ENCODE measurements at places on chromosomes 3 and 15. TPM values are rescaled to one million over a fixed set of nuclear protein-coding genes. Genes with fewer than 3 reads are reported as not detected.
A peak's percentile ranks its signal among the peaks of the same experiment; 100 is the strongest.

Gene H1-8
- 8.6 TPM for polyA plus RNA-seq

GRCh38 chr15:33059184-33059583, 135.3 kb downstream of the FMN1 start:
- no peaks in the 10 kb centered on the region for H3K4me1 ChIP-seq
- no peak overlapping the region for H3K4me3 ChIP-seq
- no peaks in the 10 kb centered on the region for H3K27me3 ChIP-seq
- no peaks in the 10 kb centered on the region for H3K36me3 ChIP-seq
- no peak for DNase-seq

Gene CPA3
- polyA plus RNA-seq, result 4.6 TPM

GRCh38 chr3:181933052-181933618, 221.4 kb downstream of the SOX2 start:
- DNase-seq, result no peak
- no peaks in the 10 kb centered on the region for H3K27me3 ChIP-seq
- no peaks in the 10 kb centered on the region for H3K4me1 ChIP-seq
- H3K27ac ChIP-seq, result no peak overlapping the region
- no peak overlapping the region for H3K4me3 ChIP-seq

Gene ARNT2
- 34.3 TPM for polyA plus RNA-seq

Gene XCR1
- polyA plus RNA-seq, result 0.34 TPM

DNA sequence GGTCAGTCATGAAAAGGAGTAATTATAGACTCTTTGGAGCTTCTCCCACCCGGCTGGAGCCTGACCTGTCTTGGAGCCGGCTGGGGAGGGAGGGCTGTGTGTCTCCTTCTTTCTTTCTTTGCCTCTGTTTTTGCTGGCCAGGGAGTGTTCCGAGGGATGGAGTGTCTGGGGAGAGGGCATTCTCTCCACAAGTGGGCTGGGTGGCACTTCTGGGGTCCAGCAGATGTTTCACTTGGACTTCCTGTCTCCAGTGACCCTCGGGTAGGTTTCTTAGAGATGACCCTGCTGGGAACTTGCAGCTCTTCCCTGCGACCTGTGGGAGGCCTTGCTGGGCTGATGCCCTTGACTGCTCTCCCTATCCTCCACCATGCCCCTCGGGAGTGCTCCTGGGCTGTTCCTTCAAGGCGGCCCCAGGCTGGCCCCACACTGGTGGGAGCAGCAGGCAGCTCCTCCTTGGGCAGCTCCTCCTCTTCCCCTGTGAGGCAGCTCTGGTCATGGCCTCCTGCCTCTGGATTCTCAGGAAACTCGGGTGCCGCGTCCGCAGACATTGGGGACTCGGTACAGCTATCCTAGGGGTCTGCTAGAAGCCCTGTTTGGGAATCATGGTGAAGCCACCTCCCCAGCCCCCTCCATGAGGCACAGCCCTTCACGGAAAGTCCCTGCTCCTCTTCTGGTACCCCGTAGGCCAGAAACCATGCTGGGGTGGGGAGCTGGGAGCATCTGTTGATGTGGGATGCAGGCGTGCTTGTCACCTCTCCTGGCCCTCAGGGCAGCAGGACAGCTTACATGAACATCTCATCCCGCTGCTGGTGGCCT, 44.9 kb downstream of the APBA2 start:
- no peak for DNase-seq
- no peaks in the 10 kb centered on the region for H3K4me1 ChIP-seq
- no peak overlapping the region for H3K4me3 ChIP-seq
- H3K36me3 ChIP-seq, result no peaks in the 10 kb centered on the region
- no peaks in the 10 kb centered on the region for H3K27me3 ChIP-seq

Gene HYAL1
- polyA plus RNA-seq, result 3.7 TPM

DNA sequence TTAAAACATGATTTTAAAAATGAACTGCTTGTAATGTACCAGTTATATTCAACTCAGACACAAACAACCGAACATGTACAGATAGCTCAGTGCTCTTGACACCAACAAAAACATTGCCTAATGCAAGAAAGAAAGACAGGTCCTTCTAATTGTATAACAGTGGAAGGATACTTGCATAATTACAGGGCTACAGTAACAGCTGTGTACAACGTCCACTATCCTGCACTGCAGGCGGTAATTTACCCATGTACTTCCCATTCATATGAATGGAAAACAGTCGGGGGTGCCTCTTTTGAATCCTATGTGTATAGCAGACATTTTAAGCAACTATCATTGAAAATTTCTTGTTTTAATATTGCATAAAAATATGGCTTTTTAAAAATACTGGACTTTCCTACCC, 41.1 kb upstream of the PLSCR5 start:
- no peaks in the 10 kb centered on the region for H3K36me3 ChIP-seq
- no peaks in the 10 kb centered on the region for H3K27me3 ChIP-seq
- peaks cover 3% of the 10 kb centered on the region for H3K4me1 ChIP-seq
- no peak overlapping the region for H3K27ac ChIP-seq
- no peak overlapping the region for H3K4me3 ChIP-seq

DNA sequence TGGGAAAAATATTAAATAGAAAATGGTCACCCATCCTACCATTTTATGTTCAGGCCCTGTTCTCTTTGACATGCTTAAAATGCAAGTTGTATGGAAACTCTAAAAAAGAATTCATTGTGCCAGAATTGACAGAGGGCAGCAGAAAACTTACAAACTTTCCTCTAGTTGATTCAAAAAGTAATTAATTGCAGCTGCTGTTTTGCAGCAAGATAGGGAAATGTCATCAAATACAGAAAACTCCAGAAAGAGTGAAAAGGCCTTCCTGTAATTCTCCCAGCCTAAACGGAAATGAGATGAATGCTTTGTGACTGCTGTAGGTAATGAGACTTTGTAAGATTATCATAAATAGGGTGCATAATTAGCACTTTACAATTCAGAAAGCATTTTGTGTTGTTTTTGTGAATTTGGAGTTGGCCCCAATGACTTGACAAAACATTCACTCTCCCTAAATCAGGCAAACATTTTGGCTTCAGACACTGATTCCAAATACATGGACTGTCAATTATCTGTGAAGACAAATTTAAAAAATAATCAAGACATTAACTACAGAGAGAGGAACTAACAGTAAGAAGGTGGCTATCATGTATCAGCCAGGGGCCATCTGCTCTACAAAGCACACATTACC, 861.8 kb downstream of the SQOR start:
- H3K4me1 ChIP-seq, result no peaks in the 10 kb centered on the region
- no peaks in the 10 kb centered on the region for H3K36me3 ChIP-seq
- DNase-seq, result no peak
- H3K27me3 ChIP-seq, result no peaks in the 10 kb centered on the region
- H3K27ac ChIP-seq, result no peak overlapping the region
- H3K4me3 ChIP-seq, result no peak overlapping the region

Gene BNC1
- 75.4 TPM for polyA plus RNA-seq

GRCh38 chr3:105653868-105654267, 214.9 kb downstream of the CBLB start:
- no peaks in the 10 kb centered on the region for H3K4me1 ChIP-seq
- H3K27me3 ChIP-seq, result no peaks in the 10 kb centered on the region
- no peak overlapping the region for H3K27ac ChIP-seq
- DNase-seq, result no peak
- H3K36me3 ChIP-seq, result no peaks in the 10 kb centered on the region

DNA sequence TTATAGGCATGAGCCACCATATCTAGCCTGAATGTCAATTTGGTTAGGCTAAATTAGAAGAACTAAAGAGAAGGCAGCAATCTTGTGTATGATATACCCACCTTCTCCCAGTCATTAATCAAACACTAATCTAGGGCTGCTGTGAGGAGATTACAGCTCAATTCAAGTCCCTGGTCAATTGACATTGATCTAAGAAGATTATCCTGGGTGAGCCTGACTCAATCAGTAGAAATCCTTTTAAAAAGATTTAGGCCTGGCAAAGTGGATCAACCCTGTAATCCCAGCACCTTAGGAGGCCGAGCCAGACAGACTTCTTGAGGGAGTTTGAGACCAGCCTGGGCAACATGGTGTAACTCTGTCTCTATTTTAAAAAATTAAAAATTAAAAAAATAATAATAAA, 2.5 kb upstream of the DNAH12 start:
- peaks cover 9% of the 10 kb centered on the region for H3K4me1 ChIP-seq
- H3K36me3 ChIP-seq, result no peaks in the 10 kb centered on the region
- DNase-seq, result no peak
- H3K4me3 ChIP-seq, result no peak overlapping the region

Gene DPPA2
- 4.9 TPM for polyA plus RNA-seq

DNA sequence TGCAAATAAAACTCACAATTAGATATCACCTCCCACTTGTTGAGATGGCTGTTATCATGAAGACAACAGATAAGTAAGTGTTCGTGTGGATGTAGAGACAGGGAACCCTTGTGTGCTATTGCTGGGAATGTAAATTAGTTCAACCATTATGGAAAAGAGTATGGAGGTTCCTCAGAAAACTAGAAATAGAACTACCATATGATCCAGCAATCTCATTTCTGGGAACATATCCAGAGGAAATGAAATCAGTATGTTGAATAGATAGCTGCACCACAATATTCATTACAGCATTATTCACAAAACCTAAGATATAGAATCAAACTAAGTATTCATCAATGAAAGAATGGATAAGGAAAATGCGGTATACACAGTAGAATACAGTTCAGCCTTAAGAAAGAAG, 418.7 kb upstream of the CNTN6 start:
- DNase-seq, result no peak
- no peak overlapping the region for H3K27ac ChIP-seq
- H3K36me3 ChIP-seq, result no peaks in the 10 kb centered on the region
- H3K4me1 ChIP-seq, result no peaks in the 10 kb centered on the region
- no peak overlapping the region for H3K4me3 ChIP-seq

GRCh38 chr3:125462722-125463299, 57.2 kb downstream of the SNX4 start:
- H3K36me3 ChIP-seq, result no peaks in the 10 kb centered on the region
- DNase-seq, result no peak
- H3K4me3 ChIP-seq, result no peak overlapping the region
- H3K4me1 ChIP-seq, result peaks cover 17% of the 10 kb centered on the region
- H3K27me3 ChIP-seq, result no peaks in the 10 kb centered on the region
- H3K27ac ChIP-seq, result no peak overlapping the region

DNA sequence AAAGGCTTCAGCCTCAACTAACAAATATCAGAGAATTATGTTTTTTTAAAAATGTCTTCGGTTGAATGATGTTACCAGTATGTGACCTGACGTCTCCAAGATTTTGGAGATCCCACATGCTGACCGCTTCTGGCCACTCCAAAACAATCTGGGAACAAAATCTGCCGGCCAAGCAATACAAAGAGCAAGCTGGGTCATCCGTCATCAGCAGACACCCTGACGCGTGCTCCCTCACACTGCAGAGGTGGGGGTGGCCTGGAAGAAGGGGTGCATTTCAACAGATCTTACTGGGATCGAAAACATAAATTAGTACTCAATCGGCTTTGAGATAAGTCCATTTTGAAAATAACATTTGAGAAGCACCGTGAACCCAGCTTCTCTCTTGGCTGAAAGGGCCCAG, 33.6 kb downstream of the HES1 start:
- H3K27ac ChIP-seq, result no peak overlapping the region
- H3K4me1 ChIP-seq, result peaks cover 8% of the 10 kb centered on the region
- no peaks in the 10 kb centered on the region for H3K27me3 ChIP-seq

- no peak overlapping the region for H3K4me3 ChIP-seq
- no peaks in the 10 kb centered on the region for H3K4me1 ChIP-seq
- H3K27ac ChIP-seq, result no peak overlapping the region
- no peaks in the 10 kb centered on the region for H3K36me3 ChIP-seq
Observed at GRCh38 chr3:30750967-30751366, 143.5 kb downstream of the GADL1 start.

DNA sequence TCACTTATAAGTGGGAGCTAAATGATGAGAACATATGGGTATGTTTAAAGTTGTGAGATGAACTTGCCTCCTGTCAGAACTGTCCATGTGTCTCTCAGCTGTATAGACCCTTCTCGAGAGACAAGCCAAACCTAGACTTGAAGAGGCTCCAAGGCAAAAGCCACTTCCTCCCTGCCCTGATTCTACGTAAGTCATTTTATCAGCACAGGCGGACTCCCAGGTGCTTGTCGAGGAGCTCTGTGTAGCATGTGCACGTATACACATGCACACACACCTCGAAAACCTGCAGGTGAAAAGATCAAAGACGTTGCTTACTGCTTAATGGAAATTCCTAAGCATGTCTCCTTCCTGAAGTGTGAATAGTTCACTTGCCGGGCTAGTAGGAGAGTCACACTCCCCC, 5.6 kb upstream of the CLEC3B start:
- no peak overlapping the region for H3K4me3 ChIP-seq
- H3K27ac ChIP-seq, result no peak overlapping the region
- no peaks in the 10 kb centered on the region for H3K36me3 ChIP-seq
- DNase-seq, result no peak
- peaks cover 24% of the 10 kb centered on the region for H3K4me1 ChIP-seq

DNA sequence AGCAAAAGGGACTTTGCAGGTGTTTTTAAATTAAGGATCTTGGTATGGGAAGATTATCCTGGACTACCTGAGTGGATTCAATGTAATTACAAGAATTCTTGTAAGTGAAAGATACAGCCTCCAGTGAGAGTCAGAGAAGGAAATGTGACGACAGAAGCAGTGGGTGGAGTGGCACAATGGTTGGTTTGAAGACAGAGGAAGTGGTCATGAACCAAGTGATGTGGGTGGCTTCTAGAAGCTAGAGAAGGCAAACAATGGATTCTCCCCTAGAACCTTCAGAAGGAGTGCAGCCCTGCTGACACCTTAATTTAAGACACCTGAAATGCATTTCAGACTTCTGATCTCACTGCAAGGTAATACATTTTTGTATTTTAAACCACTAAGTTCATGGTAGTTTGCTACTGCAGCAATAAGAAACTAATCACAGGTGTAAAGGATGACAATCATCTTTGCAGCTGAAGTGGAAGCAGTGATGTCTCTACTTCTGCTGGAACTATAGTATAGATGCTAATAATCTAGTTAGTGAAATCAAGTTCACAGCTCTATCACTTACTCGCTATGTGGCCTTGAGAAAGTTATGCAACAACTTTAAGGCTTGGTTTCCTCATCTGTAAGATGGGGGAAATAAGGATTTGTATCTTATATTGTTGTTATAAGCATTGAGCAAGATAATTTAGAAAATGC, 403.4 kb upstream of the SUCLG2 start:
- H3K27me3 ChIP-seq, result no peaks in the 10 kb centered on the region
- H3K36me3 ChIP-seq, result no peaks in the 10 kb centered on the region
- H3K4me3 ChIP-seq, result no peak overlapping the region
- no peaks in the 10 kb centered on the region for H3K4me1 ChIP-seq
- DNase-seq, result no peak
- no peak overlapping the region for H3K27ac ChIP-seq

DNA sequence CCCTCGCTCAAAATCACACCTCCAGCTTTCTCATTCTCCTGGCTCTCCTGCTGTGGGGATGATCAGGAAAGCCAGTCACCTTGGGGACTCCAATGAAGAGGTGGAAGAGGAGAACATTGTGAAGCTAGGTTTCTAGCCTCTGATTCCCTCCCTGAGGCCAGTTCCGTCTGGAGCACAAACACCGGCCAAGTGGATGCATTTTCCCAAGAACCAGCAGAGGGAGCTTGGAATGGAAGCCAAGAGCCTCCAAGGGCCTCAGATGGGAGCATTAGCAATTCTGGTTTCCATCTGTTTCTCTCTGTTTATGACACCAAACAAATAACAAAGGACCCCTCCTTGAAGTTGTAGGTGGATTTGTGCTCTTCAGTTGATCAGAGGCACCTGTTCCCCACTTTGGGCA, 40.6 kb upstream of the NMNAT3 start:
- no peaks in the 10 kb centered on the region for H3K36me3 ChIP-seq
- H3K4me1 ChIP-seq, result no peaks in the 10 kb centered on the region
- no peaks in the 10 kb centered on the region for H3K27me3 ChIP-seq
- H3K4me3 ChIP-seq, result no peak overlapping the region
- peak; percentile 74 for DNase-seq

All from testis (tissue), 5 donors.